Activated CD4-positive, alpha-beta T cell treated with anti-CD3 and anti-CD28 coated beads, Interleukin-2, amount 50 U/mL, for 24 hours (primary cell): ENCODE measurements at places on chromosomes 7 and 10.

DNA sequence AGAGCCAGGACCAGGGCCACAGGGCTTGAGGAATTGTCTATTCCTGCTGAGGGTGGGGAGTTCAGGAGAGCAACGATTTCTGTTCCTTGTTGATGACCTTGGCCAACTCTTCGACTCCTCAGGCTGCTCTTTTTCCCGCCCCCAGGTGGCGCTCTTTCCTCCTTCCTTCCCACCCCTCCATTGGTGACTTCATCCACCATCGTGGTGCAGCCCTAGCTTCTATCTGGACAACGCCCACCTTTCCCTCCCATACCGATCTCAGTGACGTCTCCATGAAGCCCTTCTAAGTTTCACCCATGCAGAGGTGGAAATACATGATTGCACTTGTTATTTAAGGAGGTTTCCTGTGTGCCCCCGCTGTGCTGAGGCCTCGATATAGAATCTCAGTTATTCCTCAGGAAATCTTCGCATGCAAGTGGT lies 22.1 kb upstream of the CARD11 start:
- DNase-seq, result peak; percentile 37

DNA sequence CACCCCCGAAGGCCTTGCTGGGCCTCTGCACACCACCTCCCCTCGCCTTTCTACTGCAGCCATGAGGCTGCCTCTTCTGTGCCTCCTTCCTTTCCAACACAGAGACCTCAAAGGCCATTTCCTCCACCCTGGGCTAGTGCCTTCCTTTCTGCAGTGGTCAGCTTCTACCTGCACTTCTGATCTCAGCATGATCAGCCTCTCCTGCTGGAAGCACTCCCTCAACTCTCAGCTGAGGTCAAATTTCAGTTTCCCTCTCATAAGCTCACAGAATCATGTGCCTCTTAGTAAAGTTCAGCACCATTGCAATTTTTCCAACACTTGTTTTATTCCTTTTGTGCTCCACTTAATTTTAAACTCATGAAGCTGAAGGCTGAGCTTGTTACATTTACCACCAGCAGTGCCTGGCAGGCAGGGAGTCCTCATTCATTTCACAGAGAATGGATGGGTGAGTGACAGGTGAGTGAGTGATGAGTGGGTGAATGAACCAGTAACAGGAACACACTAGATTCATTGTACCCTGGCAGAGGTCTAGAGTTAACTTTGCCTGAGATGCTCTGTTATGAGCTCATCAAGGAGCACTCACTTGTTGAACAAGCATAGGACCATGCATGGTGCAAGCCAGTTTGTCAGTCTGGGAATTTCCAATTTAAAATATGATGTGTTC lies 124.0 kb upstream of the PRSS58 start:
- DNase-seq, result no peak

DNA sequence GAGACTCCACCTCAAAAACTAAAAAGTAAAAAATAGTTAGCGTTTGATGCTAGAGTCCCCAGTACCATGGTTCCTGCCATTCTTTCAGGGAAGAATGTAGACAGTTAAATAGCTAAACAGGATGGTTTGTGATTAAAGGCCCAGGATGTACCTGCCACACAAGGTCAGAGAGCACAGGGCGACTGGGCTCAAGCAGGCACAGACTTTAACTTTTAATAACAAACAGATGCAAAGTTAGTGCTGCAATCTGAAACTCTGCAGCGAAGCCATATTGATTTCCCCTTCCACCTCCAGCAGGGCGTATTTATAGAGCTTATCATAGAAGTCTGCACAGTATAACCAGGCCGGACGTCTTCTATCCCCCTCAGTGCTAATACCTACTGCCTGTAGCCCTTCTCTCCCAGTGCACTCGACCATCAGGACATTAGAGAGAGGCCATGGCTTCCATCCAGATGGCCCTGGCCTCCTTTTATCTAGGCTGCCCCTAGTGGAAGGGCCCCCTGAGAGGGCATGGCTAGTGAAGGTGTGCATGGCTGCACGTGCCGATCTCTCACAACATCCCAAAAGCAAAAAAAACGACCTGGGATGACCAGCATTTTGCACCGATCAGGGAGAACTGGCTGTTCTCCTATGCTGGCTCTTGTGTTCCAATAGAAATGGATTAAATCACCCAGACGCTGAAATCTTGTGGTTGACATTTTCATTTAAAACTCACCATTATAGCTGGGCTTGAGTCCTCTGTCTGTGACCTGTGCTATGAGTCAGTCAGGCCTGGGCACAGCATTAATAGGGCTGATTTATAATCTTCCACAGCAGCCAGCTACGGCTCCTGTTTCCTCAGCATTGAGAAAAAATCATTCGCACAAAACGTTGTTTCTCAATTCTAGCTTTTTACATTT lies 7.6 kb upstream of the BAG3 start:
- DNase-seq, result no peak

DNA sequence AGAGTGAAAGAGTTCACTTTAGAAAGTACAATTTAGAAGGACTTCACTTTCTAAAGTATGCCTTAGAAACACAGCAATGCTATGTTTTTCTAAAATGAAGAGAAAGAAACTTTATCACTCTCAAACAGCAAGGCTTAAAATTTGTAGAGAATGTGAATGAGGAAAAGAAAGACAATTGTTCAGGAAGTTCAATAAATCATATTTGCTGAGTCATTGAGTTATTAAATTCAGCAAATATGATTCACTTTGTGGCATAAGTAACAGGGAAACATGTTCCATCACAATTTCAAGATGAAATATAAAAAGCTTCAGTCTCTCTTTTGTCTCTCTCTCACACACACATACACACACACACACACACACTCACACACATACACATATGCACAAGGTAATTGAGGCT lies 187.9 kb downstream of the PCDH15 start:
- no peak for DNase-seq

- no peak for DNase-seq
Measured at GRCh38 chr7:106779877-106780276, 85.2 kb upstream of the PIK3CG start.

GRCh38 chr10:49161411-49161997 lies 26.7 kb downstream of the TMEM273 start:
- no peak for DNase-seq

GRCh38 chr7:45081670-45081974 lies 7.1 kb downstream of the NACAD start:
- DNase-seq, result no peak

DNA sequence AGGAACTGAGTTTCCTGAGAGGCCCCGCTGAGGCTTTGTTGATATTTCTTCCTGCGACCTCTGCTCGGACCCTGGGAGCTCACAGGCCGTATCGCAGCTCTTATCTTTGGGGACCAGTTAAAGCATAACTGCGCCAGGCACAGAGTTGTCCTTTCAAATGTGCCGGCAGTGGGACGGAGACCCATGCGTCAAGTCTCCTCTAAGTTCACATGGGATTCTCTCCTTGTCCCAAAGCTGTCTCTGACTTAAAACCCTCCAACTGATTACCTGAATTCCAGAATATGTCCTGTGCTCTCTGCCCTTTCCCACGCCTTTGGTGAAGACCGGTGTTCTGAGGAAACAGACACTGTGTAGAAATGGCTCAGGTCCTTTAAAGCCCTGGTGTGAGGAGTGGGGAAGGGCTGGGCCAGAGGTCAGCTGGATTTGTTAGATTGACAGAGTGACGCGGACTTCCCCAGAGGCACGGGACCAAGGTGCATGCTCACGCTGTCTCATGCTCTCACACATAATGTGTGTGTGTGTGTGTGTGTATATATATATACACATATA lies 169.8 kb downstream of the EGFR start:
- no peak for DNase-seq

DNA sequence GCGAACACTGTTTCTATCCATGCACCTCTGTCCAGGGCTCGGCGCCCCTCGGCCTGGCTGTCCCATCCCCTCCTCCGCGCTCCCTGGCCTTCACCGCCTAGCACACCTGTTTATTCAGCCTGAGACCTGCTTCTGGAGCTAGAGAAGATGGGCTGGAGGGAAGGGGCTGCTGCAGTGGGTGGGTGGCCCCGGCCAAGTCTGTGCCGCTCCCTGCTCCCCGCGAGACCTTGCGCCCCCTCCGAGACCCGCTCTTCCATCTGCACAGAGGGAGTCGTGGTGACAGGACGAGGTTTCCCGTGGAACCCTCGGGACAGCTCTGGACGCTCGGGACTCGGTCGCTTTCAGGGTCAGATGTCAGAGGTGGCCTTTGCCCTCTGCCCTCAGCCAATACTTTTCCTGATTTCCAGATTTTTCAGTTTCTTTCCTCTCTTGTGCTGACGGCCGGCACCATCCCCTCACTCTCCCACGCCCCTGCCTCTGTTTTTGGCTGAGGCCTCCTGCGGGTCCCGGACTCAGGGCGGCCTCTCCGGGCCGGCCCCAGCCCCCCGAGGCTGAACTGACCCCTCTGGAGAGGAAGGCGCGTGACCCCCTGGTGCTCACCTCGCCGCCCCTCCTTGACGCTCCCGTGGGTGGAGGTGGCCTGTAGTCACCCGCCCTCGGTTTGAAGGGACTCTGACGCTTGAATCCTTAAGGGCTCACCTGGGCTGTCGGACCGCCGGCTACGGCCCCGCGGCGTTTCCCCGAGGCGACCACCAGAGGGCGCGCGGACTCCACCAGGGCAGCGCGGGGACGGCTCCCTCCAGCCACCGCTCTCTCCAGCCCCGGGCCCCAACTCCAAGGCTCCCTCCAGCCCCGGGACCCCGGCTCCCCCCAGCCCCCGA lies 15.6 kb downstream of the SHH start:
- peak; percentile 57 for DNase-seq
